ENCODE measurements at places on chromosomes 7 and 10.

- no peak for DNase-seq
These were observed 417.2 kb upstream of the C7orf33 start for GRCh38 chr7:148173369-148173768.

- DNase-seq: no peak
These were observed 14.0 kb downstream of the CDK14 start for GRCh38 chr7:90610105-90610504.

GRCh38 chr10:21021843-21022594 is 124.9 kb upstream of the NEBL start:
- DNase-seq: no peak

- DNase-seq: no peak
These were observed 155.9 kb downstream of the SEC23IP start for GRCh38 chr10:120048391-120048790.

DNA sequence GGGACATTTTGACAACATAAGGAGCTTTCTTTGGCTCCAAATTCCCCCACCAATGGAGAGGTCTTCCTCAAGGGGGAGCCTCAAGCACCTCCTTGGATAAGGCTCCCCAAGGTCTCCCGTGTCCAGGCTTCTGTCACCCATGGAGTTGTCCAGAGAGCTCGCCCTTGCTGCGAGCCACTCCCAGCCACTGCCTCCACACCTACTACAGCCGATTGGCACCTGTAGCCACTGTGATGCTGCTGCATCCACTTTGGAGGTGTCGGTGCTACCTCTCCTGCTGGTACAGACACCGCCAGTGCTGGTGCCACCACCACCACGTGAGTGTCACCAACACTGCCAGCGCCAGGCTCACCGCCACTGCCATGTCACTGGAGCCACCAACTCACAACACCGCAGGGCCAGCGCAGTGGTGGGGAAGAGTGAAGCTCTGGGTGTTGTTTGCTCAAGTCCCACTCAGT is 22.1 kb upstream of the ENO4 start:
- no peak for DNase-seq

DNA sequence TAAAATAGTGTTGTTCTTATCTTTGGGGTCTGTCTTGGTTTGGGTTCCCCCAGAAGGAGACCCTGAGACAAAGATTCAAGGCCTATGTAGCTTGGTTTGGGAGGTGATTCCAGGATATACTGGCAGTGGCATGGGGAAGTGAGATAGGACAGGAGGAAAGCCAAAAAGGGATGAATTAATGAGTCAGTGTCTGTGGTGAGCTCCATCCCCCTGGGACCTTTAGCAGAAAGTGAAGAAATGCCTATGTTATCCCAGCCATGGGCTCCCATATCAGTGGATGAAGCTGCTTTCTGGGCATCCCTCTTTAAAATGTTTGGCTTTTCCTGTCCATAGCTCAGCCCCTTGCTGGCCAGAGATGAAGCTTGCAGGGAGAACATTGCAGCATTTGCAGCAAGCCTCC is 217.0 kb upstream of the CTBP2 start:
- DNase-seq: no peak

- no peak for DNase-seq
These were observed 61.2 kb downstream of the CDCA7L start for GRCh38 chr7:21884496-21884895.

GRCh38 chr10:62816331-62817120 is at the start of gene EGR2:
Gene EGR2, minus strand, starts transcription at chr10:62816366. Its CDS starts 337 bp downstream, at chr10:62816029.
- DNase-seq: peak; percentile 94

GRCh38 chr10:78211561-78212051 is 177.9 kb downstream of the RPS24 start:
- no peak for DNase-seq

- no peak for DNase-seq
These were observed 657.8 kb upstream of the PHF14 start for GRCh38 chr7:10315881-10316280.

GRCh38 chr7:127995156-127995880 is 35.9 kb downstream of the LRRC4 start:
- no peak for DNase-seq

- DNase-seq: no peak
These were observed 223.9 kb downstream of the GPR158 start for GRCh38 chr10:25398680-25399079.

- DNase-seq: no peak
These were observed 605.9 kb downstream of the KCNMA1 start for GRCh38 chr10:77031531-77032187.

- no peak for DNase-seq
These were observed 270.8 kb downstream of the GATA3 start for GRCh38 chr10:8325024-8325980.

DNA sequence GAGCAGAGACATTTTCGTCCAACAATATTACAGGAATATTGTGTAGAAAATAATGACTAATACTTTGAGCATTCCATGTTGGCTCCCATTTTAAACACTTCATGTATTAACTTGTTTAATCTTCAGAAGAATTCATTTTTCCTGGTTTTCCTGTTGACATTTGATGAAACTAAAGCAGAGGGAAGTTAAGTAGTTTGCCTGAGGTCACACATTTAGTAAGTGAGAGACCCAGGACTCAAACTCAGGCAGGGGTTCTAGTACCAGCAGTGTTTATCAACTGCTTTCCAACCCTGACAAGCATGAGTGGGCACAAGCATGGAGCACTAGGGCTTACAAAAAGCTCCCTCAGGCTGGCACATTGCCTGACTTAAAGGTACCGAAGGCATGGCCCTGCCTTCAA is 719.1 kb downstream of the AUTS2 start:
- no peak for DNase-seq
